ENCODE measurements at places on chromosomes 5 and 9.
A peak's percentile ranks its signal among the peaks of the same experiment; 100 is the strongest.

DNA sequence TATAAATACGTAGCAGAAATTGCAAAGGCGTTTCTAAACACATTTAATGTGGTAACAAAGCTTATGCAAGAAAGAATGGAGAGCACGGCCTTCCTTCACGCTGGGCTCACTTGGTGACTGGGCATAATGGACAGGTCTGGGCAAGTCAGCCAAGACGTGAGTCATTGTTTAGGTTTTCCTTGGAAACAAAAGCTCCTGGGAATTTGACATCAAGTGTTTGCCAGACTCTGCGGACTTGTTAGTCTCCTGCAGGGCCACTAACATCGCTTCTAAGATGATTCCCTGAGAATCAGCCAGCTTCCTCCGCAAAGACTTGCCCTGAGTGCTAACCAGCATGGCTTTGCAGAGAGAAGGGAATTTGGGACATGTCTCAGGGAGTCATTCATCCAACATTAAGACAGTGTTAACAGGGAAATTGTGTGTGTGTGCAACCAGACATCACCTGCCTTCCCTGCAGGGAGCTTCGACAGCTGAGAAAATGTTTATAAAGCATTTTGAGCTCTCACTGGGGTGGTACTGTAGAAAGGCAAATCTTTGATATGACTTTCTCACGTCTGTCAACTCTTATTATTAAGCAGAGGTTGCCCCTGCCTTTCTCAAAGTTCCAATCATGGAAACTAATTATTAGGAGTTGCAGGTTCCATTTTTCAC is 182.5 kb downstream of the NTRK2 start:
- peak; percentile 95 for DNase-seq

DNA sequence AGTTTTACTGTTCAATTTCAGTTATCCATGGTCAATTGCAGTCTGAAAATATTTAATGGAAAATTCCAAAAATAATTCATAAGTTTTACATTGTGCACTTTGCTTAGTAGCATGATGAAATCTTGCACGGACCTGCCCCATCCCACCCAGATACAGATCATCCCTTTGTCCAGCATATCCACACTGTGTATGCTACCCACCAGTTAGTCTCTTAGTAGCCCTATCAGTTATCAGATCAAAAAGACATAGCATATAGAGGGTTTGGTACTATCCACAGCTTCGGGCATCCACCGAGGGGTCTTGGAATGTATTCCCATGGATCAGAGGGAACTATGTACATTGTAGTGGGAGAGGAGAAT is 97.7 kb downstream of the SLC44A1 start:
- no peak for DNase-seq

GRCh38 chr9:132424857-132425674 is 15.1 kb downstream of the CFAP77 start:
- DNase-seq: no peak

DNA sequence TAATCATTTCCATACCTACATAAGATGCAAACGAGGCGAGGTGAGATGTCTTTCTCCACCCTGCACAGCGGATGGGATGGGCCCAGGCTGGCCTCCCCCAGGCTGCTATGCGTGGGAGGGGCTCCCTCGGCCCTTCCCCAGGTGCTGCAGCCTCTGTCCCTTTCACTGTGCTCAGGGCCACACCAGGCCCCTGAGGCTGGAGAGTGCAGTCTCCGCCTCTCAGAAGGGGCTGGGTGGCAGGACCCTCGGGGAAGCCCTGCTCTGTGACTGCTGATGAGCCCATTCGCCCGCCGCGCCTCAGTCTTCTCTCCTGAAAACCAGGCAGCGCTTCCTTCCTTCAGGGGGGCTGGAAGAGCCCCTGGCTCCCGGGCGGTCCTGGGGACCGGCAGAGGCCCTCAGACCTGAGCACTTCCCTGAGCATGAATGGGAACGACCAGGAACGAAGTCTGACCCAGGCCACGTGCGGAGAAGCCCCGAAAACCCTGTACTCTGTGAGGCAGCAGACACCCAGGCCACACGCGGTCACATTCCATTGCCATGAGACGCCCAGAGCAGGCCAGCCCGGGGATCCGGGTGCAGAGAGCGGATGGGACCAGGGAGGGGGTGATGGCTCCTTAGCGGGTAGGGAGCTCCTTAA is 21.9 kb upstream of the NOTCH1 start:
- DNase-seq: peak; percentile 48

- DNase-seq: no peak
These were observed 15.3 kb upstream of the CCDC180 start for GRCh38 chr9:97292200-97292599.
